ENCODE measurements at places on chromosomes 1 and 21.

GRCh38 chr1:107941123-107941522, 23.9 kb downstream of the VAV3 start:
- no peak for DNase-seq

DNA sequence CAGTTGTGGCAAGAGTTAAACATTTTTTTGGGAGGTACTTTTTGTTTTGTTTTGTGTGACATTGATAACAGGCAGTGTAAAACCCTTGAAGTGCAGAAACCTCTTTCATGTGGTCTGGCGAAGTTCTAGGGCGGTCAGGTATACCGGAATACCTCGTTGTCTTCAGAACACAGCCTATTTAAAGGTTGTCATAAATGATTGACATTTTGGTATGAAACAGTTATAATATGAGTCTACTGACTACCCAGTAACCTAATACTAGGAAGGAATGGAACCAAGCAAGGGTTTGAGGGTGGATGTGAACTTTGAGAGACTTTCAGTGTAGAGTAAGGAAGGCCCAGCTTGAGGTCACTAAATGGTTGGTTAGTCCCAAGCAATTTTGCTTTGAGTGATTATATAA, 40.5 kb downstream of the PATJ start:
- no peak for DNase-seq

DNA sequence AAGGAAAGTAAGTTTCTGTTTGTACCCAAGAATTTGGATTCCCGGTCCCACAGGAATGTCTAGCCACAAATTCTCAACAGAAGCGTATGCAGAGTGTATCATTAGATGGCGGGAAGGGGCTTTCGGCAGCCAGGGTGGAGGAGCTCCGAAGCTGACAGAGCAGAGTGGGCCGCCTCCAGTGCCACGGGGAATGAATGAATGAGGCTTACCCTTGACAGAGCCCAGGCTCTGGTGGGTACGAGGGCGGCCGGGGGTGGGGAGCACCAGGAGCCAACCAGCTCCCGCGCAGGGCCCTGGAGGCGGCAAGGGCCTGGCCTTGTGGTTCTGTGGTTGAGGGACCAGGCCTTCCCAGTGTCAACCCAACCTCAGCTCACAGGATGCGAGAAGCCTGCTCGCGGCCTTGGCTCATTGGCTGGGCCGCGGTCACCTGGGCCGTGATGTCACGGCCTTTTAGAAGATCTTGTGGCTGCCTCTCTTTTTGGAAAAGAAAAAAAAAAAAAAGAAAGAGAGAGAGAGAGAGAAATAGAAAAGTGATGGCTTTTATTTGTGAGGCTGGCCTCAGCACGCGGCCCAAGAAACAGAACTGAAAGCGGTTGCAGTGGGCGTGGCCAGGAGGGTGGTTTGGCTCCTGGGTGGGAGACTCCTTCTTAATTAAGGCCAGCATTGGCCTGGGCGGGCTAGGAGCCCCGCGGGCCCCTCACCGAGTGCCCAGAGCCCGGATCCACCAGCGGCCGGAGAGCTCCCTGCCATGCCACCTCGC, 34.9 kb upstream of the RUNX3 start:
- DNase-seq: peak; percentile 40

DNA sequence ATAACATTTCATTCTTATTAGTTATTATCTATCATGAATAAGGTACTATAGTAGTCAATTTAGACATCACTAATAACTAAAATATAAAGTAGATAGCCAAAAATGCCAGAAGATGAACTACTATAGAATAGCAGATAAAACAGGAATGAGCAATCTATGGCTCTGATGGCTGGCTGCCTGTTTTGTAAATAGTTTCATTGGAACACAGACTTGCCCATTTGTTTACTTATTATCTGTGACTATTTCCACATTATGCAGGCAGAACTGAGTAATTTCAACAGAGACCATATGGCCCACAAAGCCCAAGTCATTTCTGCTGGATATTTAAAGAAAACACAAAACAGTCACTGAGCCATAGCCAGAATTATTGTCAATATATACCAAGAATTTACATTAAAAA, 222.1 kb downstream of the COL24A1 start:
- no peak for DNase-seq

DNA sequence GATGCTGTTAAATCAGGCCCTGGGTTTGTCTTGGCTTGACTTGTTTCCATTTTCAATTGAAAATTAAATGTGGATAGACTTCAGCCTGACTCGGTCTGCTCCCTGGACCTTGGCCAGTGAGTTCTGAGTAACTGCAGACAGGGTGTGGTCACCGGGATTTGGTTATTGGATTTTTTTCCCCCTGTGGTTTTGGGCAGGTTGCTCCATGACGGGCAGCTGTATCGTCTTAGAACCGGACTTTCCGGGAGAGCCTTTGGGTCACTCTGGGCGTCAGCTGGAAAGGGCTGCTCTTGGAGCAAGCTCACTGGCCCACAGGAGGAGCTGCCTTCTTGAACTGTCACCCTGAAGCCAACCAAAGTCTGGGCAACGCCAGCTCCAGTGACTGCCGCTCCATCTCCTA, 75.0 kb downstream of the CLIC6 start:
- peak; percentile 8 for DNase-seq

- DNase-seq: no peak
Measured at GRCh38 chr1:155179112-155180031, 5.7 kb downstream of the TRIM46 start.
